Type B pancreatic cell (in vitro differentiated cells): ENCODE measurements at places on chromosomes 7 and 10. TPM values are rescaled to one million over a fixed set of nuclear protein-coding genes. Genes with fewer than 3 reads are reported as not detected.

DNA sequence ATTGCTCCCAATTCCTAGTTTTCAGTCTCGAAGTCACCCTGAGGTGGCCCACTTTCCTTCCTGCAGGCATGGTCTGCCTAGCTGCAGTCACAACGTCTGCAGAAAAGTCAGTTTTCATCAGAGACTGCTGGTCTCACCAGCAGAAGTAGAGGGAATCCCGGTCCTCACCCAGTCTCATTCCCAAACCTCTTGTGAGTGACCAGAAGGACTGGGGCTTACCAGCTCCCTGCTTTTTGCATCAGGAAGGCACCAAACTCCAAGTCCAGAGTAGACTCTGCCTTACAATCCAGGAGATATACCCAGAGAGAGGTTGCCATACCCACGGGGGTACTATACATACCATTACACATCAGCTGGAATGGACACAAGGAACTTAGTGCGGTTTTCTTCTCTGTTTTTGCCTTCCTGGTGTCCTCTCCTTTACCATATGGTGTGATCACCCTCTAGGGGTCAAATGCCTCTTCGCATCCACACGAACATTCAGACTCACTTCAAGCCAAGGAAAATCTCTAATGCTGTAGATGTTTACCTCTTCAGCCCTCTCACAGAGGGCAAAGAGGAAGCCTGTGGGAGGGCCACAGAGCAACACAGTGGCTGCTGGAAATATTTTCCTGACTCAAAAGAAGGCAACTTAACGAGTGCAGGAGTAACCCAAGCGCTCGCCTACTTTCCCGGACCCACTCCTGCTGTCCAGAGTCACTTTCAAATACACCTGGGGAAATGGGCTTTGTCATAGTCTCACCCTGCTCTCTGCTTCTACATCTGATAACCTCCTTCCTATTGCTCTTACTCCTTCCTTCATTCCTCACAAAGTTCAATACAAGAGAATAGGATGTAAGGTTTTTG lies 220.9 kb downstream of the C7orf25 start:
- H3K4me1 ChIP-seq = peaks cover 29% of the 10 kb centered on the region
- H3K36me3 ChIP-seq = peaks cover 4% of the 10 kb centered on the region
- H3K4me3 ChIP-seq = no peak overlapping the region
- no peak overlapping the region for H3K27ac ChIP-seq

DNA sequence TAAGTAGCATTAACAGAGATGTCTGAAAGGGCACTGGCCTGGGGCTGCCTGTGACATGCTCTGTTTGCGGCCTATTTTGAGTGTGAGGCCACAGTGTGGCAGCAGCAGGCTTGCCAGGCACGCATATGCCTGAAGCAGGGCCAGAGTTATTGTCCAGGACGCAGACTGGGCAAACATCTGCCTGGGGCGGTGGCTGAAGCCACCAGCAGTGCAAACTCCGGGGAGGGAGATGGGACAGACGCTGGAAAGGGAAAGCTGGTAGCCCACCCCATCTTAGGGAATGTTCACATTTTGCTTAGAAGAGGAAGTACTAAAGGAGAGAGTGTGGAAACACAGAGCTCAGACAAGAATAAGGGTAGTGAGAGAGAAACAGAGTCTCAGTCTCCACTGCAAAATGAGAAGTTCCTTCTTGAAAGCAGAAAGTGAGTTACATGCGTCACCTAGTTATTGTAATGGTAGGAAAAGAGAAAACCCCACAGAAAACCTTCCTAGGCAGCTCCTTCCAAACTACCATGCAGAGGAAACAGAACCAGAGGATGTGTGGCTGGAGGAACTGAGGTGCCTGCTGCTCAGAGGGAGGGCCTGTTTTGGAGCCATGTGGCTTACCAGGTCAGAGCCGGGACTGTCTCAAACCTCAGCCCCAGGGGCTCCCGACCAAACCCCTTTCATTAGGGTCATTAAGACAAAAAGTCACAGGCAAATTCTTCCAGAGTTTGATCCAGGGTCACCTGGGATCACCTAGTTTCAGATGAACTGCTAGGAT lies 14.5 kb downstream of the AKR1B1 start:
- H3K27ac ChIP-seq = no peak overlapping the region
- H3K27me3 ChIP-seq = no peaks in the 10 kb centered on the region
- no peak for DNase-seq
- no peaks in the 10 kb centered on the region for H3K4me1 ChIP-seq

Gene PLXDC2
- total RNA-seq = 79.2 and 83.4 TPM in 2 replicates

Gene FGL2
- total RNA-seq = 0.99 and 1.9 TPM in 2 replicates

Gene GBX1
- 0.26 and 0.41 TPM in 2 replicates for total RNA-seq
